ENCODE measurements at places on chromosomes 2 and 18. TPM values are rescaled to one million over a fixed set of nuclear protein-coding genes. Genes with fewer than 3 reads are reported as not detected.

The SPC25 gene
- 47.1 TPM for total RNA-seq

The METAP1D gene
- total RNA-seq: 3.4 TPM

DNA sequence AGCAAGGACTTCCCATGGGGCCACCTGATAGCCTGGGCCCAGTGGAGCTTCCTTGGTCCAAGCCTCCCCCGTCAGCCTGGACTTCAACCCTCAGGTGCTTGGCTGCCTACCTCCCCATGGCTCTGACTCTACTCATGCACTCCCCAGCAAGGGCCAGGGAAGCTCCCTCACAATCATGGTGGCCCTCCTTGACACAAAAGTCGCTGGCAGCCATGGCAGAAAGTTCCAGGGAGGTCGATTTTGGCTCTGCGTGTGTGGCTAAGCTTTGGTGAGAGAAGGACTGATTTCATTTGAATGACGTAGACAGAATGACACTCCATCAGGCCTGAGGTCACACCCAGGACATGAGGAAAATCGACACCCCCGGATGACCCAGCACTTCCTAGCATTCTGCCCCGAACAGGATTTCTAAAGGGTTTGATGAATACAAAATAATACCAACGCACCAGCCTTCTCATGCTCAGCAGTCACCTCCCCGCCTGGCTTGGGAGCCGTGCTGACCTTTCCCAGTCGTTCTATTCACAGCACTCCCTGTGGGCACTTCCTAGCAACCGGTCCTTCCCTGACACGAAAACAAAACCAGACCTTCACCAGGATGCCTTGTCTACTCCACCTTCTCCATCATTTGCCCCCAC lies 52.7 kb downstream of the LBH start:
- no peak overlapping the region for H3K27ac ChIP-seq
- peaks cover 14% of the 10 kb centered on the region for H3K4me1 ChIP-seq
- no peaks in the 10 kb centered on the region for H3K36me3 ChIP-seq
- no peaks in the 10 kb centered on the region for H3K27me3 ChIP-seq
- H3K4me3 ChIP-seq: no peak overlapping the region

GRCh38 chr2:95024960-95025405 lies 525 bp upstream of the MAL start:
- H3K27me3 ChIP-seq: no peaks in the 10 kb centered on the region
- peak overlapping the region; percentile 67 for H3K27ac ChIP-seq
- H3K36me3 ChIP-seq: peaks cover 8% of the 10 kb centered on the region
- H3K4me1 ChIP-seq: peaks cover 64% of the 10 kb centered on the region

GRCh38 chr2:109467701-109468100 lies 146.1 kb downstream of the SEPTIN10 start:
- H3K27ac ChIP-seq: no peak overlapping the region
- DNase-seq: no peak
- H3K27me3 ChIP-seq: peaks cover 3% of the 10 kb centered on the region
- H3K4me1 ChIP-seq: no peaks in the 10 kb centered on the region
- H3K4me3 ChIP-seq: no peak overlapping the region

- H3K36me3 ChIP-seq: no peaks in the 10 kb centered on the region
- H3K27me3 ChIP-seq: peaks cover 2% of the 10 kb centered on the region
- H3K4me3 ChIP-seq: no peak overlapping the region
- H3K27ac ChIP-seq: no peak overlapping the region
- no peak for DNase-seq
Observed at GRCh38 chr18:51275712-51276476, 78.4 kb upstream of the MEX3C start.

DNA sequence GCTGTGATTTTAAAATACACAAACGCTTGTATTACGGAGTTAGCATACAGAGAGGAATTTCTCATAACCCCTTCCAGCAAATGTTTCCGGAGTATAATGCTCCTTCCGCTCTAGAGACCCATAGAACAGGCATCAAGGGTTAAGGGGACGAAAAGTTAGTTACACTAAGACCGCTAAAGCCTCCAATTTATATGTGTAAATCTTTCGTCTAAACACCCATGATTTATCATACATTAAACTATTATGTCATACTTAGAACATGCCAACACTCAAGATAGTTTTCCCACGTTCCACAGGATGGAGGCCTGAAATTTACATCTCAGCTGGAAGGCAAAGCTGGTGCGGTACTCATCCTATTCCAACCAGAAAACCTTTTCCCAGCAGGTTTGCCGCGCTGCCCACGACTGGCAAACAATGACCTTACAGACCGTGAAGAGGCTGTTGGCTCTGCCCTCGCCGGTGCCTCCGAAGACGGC lies 650 bp downstream of the ORMDL1 start:
- H3K27ac ChIP-seq: peak overlapping the region; percentile 95
- peak overlapping the region; percentile 90 for H3K4me3 ChIP-seq
- H3K27me3 ChIP-seq: no peaks in the 10 kb centered on the region
- no peak for DNase-seq

DNA sequence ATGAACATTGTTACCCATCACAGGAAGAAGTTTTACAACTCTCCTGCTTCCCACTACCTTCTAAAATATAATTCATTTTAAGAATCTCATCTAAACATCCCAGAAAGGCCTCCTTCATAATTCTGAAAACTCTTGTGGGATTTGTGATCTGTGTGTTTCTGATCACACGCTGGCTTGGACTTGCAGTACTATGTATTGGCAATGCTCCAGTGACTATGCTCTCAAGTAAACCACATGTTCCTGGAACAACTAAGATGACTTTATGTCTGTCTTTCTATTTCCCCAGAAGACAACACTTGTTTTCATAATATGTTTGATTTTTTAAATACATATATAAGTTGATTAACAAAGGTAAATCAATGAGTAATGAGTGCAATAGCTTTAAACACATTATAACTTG lies 376.6 kb upstream of the NETO1 start:
- no peaks in the 10 kb centered on the region for H3K4me1 ChIP-seq
- H3K27ac ChIP-seq: no peak overlapping the region
- no peaks in the 10 kb centered on the region for H3K27me3 ChIP-seq
- no peaks in the 10 kb centered on the region for H3K36me3 ChIP-seq
- no peak for DNase-seq

DNA sequence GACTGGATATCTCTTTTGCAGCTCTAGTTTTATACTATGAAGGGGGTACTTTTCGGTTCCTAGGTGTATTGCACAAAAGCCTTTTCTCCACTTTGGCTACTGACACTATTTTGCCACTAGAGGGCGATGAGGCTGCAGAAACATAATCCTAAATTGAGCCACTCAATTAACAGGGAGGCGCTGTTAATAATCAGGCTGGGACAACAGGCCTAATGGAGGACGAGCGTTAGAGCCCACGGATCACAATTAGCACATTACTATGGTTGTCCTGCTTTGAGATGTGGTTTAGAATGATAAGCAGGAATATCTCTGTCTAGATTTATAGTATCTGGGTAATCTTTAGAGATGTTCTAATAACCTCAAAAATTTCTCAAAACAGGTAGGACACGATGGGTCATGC lies 62.2 kb upstream of the PMAIP1 start:
- no peak overlapping the region for H3K27ac ChIP-seq
- DNase-seq: peak; percentile 53
- H3K27me3 ChIP-seq: peaks cover 2% of the 10 kb centered on the region
- peaks cover 10% of the 10 kb centered on the region for H3K4me1 ChIP-seq
- H3K4me3 ChIP-seq: no peak overlapping the region
- no peaks in the 10 kb centered on the region for H3K36me3 ChIP-seq

DNA sequence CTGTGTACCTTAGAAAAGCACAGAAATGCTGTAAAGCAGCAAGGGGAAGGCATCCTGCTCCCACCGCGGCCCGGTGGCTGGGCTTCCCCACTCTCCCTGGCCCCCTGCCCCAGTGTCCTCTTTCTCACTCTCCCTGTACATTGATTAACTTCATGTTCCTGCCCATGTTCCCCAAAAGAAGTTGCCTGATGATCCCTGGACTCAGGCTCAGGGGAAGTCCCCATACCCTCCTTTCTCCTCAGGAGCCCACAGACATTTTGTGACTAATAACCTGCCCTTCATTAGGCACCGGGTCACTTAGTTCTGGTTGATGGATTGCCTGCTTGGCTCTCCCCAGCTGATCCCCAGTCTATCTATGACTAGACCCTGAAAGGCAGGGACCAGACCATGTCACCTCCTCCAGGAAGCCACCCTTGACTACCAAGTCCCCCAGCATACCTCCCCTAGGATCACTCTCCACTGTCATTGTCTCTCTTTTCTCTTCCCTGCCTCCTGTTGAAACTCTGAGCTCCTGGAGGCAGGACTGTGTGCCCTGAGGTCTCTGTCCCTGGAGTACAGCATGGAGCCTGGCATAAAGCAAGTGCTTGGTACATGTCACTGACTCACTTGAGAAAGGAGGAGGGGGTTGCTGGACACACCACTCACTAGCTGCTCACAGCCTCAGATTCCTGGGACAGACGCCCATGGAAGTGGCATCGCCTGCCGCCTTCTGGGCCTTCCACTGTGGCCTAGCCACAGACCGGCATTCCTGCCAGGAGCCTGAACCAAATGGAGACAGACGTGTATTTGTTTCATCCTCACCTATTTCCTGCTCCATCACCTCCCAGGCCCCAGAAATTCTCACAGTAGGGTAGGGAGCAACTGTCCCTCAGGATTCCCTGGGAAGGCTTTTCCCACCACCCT lies 13.5 kb downstream of the MALL start:
- no peak overlapping the region for H3K27ac ChIP-seq
- no peak for DNase-seq
- peaks cover 4% of the 10 kb centered on the region for H3K4me1 ChIP-seq
- peaks cover 28% of the 10 kb centered on the region for H3K27me3 ChIP-seq
- H3K36me3 ChIP-seq: no peaks in the 10 kb centered on the region
- no peak overlapping the region for H3K4me3 ChIP-seq

GRCh38 chr2:119771331-119771730 lies 11.6 kb downstream of the PTPN4 start:
- no peak overlapping the region for H3K4me3 ChIP-seq
- DNase-seq: no peak

DNA sequence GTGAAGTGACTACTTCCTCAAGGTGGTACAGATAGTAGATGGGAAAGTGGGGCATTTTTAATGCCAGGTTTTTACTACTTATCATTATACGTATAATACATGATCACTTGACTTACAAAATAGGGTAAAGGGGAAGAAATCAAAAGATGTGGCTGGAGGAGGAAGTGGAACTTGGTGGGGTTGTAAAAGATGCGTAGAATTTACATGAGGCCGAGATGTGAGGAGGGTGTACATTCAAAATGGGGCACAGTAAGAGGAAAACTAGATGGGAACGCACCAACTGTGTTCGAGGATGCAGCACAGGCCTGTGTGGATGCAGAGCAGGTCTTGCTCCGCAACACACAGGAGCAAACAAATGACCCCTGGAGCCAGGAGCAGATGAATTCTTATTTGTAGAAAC lies 403.3 kb downstream of the TXNL1 start:
- no peaks in the 10 kb centered on the region for H3K4me1 ChIP-seq
- H3K4me3 ChIP-seq: no peak overlapping the region
- no peak overlapping the region for H3K27ac ChIP-seq
- no peaks in the 10 kb centered on the region for H3K36me3 ChIP-seq
- no peaks in the 10 kb centered on the region for H3K27me3 ChIP-seq

- no peak overlapping the region for H3K4me3 ChIP-seq
- H3K27me3 ChIP-seq: no peaks in the 10 kb centered on the region
- no peak overlapping the region for H3K27ac ChIP-seq
- no peaks in the 10 kb centered on the region for H3K36me3 ChIP-seq
- peaks cover 5% of the 10 kb centered on the region for H3K4me1 ChIP-seq
- DNase-seq: no peak
Observed at GRCh38 chr2:42770288-42771131, 6.6 kb upstream of the OXER1 start.

DNA sequence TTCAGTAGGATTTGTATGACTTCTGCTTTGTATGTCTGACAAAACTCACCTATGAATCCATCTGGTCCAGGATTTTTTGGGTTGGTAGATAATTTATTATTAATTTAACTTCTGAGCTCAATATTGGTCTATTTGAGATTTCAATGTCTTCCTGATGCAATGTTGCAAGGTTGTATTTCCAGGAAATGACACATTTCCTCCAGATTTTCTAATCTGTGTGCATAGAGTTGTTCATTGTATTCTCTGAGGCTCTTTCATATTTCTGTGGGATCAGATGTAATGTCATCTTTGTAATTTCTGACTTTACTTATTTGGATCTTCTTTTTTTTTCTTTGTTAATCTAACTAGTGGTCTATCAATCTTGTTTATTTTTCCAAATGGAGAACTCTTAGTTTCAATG lies 584.7 kb upstream of the SETBP1 start:
- H3K4me3 ChIP-seq: no peak overlapping the region
- no peaks in the 10 kb centered on the region for H3K27me3 ChIP-seq
- no peaks in the 10 kb centered on the region for H3K36me3 ChIP-seq
- no peak overlapping the region for H3K27ac ChIP-seq
- no peaks in the 10 kb centered on the region for H3K4me1 ChIP-seq
- DNase-seq: no peak

DNA sequence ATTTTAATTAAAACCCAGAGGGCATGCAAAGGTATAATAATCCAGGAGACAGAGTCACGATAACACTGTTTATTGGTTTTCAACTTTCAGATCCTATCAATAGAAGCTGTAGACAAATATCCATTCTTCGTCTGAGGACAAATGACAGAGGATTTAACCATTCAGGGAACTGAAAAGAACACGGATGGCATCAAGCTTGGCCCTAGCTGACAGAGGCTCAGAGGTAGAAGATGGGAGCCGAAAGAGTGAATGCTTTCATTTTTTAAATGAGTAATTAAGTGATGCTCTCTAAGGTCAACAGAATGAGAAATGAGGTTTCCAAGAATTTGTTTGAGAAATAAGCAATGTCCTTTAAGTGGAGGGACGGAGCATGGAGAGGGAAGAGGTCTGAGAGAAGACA lies 62.1 kb downstream of the BCL2 start:
- H3K27me3 ChIP-seq: no peaks in the 10 kb centered on the region
- peaks cover 86% of the 10 kb centered on the region for H3K4me1 ChIP-seq
- no peak for DNase-seq

DNA sequence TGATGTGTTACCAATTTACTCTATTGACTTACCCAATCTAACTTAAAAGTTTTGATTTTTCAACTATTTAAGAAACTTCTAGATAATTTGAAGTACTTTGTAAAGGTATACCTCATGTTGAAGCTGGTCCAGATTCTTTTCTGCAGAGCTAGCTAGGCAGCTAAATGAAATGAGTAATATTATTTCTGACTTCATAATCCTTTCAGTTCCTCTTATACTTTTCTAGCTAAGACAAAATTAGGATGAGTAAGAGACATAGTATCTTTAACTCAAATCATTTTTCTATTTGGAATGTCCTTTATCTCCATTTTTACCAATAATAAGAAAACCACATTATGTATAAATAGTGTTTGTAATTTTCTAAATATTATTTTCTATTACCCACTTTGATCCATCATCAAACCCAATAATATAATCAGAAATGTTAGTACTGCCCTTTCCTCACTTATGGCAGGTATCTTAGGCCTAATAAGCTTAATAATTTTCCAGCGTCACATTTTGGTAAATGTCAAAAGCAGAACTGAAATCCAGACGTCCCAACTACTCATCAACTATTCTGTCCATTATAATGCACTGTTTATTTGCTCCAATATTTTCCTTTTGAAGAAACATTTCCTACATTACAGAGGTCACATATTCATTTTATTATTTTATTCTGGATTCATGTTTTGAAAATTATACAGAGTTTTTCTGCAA lies 456.6 kb downstream of the THSD7B start:
- no peaks in the 10 kb centered on the region for H3K4me1 ChIP-seq
- H3K27ac ChIP-seq: no peak overlapping the region
- no peaks in the 10 kb centered on the region for H3K27me3 ChIP-seq
- no peak for DNase-seq
- H3K36me3 ChIP-seq: no peaks in the 10 kb centered on the region
- H3K4me3 ChIP-seq: no peak overlapping the region

Measured in activated CD4-positive, alpha-beta memory T cell treated with anti-CD3 and anti-CD28 coated beads for 36 hours (primary cell).